ENCODE measurements at places on chromosomes 7 and 10.

- no peak for DNase-seq
Measured at GRCh38 chr10:34647160-34647559, 167.9 kb downstream of the PARD3 start.

GRCh38 chr7:45937301-45937700, 16.2 kb upstream of the IGFBP3 start:
- peak; percentile 55 for DNase-seq

- no peak for DNase-seq
Measured at GRCh38 chr10:71346731-71347130, 27.7 kb downstream of the SLC29A3 start.

DNA sequence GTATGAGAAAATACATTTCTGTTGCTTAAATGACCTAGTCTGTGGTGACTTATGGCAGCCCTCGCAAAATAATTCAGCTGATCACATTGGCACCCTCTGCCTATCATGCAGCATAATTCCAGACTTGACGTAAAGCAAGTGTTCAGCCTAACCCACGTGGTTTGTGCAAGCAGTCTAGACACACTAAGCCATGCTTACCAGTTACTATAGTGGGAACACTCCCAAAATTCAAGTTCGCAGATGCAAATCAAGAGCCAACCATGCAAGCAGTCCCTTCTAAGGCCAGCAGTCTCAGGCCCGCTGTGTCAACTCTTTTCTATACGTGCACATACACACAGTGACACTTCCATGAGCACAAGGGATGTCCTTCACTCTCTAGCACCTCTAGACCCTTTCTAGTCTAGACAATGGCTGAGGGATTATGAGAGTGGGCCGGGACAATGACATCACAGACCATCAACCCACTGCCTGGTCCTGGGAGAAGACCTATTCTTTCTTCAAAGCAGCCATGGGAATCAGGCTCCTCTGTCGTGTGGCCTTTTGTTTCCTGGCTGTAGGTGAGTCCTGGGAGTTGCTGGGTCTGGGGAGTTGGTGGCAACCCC, 29.0 kb upstream of the PRSS1 start:
- DNase-seq = no peak

DNA sequence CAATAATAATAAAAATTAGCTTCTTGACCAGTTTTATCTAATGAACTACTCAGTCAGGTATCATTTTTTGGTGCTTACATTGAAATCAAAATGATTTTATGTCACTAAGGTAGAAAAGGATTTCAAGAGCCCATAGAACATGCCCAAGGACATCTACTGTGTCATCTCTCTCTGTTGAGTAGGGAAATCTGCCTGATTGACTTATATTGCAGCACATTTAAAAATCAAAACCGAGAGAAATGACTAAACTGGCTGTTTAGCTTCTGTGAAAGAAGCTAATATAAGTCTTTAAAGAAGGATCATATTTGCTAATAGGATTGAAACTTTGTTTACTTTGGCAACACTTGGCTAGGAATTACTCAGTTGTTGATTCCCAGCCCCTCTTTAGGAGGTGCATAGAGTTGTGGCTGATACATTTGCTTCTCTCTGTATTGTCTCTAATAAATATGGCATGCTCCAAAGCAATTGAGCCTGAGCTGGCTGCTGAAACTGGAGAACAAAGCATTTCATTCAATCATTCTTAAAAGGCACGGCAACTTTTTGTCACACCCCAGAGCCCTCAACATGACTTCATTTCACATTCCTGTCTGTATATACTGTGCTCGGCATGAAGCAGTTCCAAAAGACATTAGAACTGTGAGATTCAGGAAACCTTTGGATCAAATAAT, 1096.9 kb upstream of the POT1 start:
- no peak for DNase-seq

GRCh38 chr7:151349507-151349853, 7.9 kb downstream of the NUB1 start:
- no peak for DNase-seq

- DNase-seq = no peak
Measured at GRCh38 chr7:155368894-155369600, 71.4 kb downstream of the INSIG1 start.

DNA sequence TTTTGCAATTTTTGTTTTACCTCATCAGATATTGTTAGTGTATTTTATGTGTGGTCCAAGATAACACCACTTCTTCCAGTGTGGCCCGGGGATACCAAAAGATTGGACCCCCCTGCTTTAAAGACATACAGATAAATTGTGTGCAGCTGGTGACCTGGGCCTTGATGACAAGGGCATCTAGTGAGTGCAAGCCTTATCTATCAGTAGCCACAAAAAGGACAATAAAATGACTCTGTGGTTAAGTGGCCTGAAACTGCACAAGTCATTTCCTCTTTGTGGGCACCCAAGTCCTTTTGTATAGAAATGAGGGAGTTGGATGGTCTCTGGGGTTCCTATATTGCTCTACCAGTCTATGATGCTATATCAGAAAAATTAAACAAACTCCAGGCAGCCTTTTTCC, 98.1 kb downstream of the PARD3 start:
- peak; percentile 26 for DNase-seq

GRCh38 chr7:151796871-151797537, 79.9 kb downstream of the PRKAG2 start:
- DNase-seq = no peak

GRCh38 chr7:25196132-25196896, 32.0 kb downstream of the NPVF start:
- DNase-seq = no peak

DNA sequence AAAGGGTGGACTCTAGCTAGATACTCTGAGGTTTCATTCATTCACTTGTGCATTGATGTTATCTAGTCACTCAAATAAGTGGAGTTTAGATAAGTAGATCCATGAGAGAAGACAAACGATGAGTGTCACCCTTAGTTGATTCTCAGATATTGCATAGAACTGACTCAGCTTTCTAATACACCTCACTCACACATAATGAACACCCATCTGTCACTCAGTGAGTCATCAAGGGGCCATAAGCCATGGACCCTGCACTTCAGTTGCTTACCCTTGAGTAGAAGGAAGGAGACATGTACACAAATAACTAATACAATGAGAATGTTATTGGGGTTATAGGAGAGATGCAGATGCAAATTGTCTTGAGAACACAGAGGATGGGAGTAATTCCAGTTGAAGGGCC, 163.8 kb downstream of the SORCS3 start:
- no peak for DNase-seq

DNA sequence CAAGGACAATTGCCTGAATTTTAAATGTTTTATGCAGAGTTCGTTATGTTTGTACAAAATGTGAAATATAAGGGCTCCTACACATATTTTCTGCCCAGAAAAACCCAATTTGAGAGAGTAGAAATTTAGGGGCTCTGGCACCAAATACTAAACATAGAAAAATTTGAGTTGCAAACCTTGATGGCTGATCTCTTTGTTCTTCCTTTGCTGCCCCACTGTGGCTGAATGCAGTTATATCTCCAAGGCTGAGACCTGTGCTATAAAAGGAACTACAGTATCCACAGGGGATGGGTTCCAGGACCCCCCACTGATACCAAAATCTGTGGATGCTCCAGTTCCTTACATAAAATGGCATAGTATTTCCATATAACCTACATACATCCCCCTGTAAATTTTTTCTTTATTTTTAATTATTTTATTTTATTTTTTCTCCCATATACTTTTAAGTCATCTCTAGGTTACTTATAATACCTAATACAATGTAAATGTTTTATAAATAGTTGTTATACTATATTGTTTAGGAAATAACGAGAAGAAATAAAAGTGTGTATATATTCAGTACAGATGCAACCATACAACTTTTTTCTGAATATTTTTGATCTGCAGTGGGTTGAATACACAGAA, 22.5 kb downstream of the CFAP43 start:
- DNase-seq = no peak

DNA sequence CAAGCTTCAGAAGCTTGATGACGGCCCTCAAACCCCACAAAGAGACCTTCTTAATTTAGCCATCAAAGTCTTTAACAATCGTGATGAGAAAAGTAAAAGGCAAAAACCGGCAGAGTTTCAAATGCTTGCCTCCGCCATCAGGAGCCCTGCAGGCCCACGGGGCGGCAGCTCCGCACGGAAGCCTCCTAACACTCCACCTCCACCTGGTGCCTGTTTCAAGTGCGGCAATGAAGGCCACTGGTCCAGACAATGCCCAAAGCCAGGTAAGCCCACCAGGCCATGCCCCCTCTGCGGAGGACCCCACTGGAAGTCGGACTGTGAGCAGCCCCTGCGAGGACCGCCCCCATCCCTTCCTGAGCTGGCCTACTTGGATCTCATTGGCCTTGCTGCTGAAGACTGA, 43.6 kb downstream of the CBX3 start:
- DNase-seq = no peak

DNA sequence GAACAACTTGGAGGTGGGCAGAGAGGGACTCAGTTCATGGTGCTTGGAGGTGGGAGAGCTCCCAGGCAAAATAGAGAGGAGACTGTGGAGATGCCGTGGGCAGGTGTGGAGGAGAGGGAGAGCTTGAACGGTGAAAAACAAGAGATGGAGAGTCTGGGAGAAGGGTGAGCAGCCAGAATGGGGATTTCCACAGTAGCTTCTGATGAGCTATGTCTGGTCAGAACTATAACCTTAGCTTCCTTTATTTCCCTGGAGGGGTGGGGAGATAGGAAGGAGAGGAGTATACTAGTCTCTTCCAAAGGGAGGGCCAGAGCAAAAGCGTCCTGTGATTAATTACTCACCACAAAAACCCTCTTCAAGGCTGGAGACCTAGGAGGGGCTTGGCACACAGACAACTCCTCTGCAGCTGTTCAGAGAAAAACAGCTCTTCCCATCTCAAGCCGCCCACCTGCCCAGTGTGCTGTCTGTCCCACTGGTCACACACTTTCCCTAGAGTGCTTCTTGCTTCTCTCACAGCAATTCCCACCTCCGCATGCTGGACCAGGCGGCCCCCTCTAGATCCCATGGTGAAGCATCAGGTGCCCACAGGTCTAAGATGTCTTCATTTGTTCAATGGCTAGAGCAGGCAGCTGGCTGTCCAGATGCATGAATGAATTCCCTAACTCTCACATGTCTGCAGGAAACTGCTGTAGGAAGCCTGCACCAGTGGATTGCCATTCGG, 41.9 kb downstream of the TAS2R41 start:
- DNase-seq = no peak

GRCh38 chr7:3194501-3195141, 106.4 kb upstream of the SDK1 start:
- DNase-seq = no peak

DNA sequence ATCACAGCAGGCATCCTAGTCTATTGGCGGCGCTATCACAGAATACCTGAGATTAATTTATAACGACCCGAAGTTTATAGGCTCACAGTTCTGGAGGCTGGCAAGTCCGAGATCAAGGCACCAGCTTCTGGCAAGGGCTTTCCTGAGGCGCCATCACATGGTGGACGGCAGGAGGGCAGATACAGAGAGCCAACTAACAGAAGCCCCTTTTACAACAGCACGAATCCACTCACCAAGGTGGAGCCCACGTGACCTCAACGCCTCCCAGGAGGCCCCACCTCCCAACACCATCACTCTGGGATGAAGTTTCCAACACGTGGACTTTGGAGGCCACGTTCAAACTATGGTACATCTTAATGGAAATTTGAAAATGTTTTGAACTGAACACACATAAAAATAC, 255.3 kb downstream of the ELFN1 start:
- no peak for DNase-seq

DNA sequence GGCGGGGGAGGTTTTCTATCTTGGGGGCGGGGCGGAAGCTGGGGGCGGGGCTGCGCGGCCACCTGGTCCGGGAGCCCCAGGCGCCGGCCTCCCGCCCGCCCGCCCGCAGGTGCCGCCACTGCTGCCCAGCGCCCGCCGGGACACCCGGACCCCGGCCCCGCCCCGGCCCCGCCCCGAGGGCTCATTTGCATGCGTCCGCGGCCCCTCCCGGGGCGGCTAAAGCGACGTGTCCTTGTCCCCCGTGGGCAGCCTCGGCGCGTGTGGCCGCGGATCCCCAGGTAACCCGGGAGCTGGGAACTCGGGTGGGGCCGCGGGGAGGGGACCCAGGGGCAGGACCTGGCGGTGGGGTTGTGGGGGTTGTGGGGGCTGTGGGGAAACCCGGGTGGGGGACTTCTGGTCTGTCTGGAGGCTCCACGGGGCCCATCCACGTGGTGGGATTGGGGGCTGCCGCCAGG, at the start of gene BHLHA15:
Gene BHLHA15 (plus strand): TSS at position 219 of the 455 bp plus-strand sequence. CDS start 871 bp downstream, outside the sequence.
- DNase-seq = no peak

DNA sequence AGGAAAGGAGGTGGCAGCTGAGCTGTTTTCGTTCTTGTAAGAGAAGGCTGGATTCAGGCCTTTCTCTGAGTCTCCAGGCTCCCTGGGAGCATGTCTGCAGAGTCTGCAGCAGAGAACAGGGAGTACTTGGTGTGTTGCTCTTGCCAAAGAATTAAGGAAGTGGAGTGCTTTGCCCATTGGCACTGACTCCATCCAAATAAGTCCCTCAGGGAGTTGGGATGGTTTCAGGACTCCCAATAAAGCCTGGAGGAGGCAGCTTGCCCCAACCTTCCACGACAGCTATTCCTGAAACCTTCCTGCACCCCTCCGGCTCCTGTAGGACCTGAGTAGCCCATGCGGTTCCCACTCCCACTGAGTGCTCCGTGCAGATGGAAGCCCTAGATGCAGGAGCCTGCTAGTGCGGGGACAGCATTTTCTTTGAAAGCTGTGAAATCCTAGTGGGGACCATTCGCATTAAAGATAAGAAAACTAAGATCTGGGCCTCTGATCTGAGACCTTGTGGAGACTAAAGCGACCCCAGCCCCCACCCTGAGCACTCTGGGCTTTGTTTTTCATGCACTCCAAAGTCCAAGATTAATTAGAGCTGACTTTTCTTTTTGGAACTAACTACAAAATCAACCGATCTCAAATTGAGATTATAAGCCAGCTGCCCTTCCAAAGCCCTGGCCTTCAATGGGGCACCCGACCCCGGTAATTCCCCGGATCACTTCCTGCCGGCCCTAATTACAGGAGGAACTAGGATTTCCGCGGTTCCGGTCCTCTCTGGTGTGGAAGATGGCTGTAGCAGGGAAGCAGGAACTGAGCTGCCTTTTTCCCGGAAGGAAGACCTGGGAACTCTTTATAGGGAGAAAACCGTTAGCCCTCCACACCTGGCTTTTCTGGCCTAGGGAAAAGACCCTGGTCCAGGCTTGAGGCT, 110.2 kb downstream of the COL13A1 start:
- no peak for DNase-seq

- no peak for DNase-seq
Measured at GRCh38 chr7:136086712-136087111, 109.6 kb upstream of the MTPN start.

DNA sequence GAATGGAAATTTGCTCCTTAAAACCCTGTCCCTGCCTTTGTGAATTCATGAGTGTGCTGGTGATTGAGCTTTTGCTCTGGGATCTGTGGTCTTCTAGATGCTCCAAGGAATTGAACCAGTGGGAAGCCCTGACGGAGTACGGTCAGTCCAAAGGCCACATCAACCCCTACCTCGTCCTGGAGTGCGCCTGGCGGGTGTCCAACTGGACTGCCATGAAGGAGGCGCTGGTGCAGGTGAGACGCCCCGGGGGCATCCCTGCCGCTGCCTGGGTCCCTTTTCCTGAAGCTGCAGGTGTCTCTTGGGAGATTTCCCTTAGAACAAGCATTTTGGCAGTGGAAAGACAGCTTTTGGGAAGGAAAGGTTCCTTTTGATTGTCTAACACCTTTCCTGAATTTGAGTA, 100.3 kb downstream of the TRRAP start:
- no peak for DNase-seq

- no peak for DNase-seq
Measured at GRCh38 chr7:98265841-98266271, 13.8 kb upstream of the TECPR1 start.

GRCh38 chr10:2509081-2509531, 558.2 kb upstream of the PFKP start:
- no peak for DNase-seq

All from esophagus muscularis mucosa (tissue), 4 donors.